OCI-LY7 (cell line): ENCODE measurements at places on chromosomes 3 and 15.
A peak's percentile ranks its signal among the peaks of the same experiment; 100 is the strongest.

GRCh38 chr3:132749786-132750185 is 27.6 kb upstream of the NPHP3 start:
- no peak for DNase-seq

DNA sequence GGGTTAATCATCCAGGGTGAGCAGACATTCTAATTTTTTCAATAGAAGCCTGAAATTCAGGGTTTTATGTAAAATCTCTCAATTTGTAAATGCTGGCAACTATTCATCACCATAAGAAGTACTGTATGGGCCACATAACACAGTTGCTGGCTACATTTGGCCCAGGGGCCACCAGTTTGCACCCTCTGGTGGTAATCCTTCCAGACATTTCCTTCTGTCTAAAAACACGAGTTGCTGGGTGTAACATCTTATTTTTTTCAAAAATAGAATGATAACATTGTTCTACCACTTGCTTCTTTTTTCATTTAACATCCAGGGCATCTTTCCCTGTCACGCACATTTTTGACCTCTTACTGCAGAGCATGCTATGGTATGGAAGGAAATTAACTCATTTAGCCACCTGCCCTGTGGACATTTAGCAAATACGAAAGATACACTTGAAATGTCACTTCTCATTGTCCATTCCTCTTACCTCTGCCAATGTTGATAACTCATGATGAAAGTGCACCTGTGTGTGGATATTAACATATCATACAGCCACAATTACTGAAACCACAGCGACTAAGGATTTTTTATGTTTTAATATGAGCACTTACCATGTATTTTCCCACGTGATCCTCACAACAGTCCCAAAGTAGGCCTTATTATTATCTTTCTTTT is 117.5 kb upstream of the ARHGEF3 start:
- peak; percentile 56 for DNase-seq

DNA sequence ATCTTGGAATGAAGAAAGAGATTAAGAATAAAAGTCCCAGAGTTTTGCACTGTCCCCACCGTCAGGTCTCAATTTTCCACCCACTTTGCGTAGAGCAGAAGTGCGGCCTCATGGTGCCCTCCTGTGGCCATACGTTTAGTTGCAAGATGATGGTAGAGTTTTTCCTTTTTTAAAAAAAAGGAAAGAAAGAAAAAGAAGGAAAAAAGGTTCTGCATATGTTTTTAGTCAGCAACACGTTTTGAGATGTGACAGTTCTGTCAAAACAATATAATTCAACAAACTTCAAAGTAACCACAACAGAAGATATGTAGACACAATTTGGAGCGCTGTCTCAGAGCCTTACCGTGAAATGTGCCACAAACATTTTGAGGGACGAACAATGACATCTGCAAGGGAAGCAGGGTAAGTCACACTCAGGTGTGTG is 24.6 kb downstream of the EBLN2 start:
- DNase-seq, result peak; percentile 42

- no peak for DNase-seq
Measured at GRCh38 chr3:160170409-160171370, 54.5 kb upstream of the C3orf80 start.

- no peak for DNase-seq
Measured at GRCh38 chr3:109025896-109026295, 72.2 kb upstream of the GUCA1C start.

GRCh38 chr15:38349251-38349650 is 96.6 kb downstream of the SPRED1 start:
- DNase-seq, result no peak

DNA sequence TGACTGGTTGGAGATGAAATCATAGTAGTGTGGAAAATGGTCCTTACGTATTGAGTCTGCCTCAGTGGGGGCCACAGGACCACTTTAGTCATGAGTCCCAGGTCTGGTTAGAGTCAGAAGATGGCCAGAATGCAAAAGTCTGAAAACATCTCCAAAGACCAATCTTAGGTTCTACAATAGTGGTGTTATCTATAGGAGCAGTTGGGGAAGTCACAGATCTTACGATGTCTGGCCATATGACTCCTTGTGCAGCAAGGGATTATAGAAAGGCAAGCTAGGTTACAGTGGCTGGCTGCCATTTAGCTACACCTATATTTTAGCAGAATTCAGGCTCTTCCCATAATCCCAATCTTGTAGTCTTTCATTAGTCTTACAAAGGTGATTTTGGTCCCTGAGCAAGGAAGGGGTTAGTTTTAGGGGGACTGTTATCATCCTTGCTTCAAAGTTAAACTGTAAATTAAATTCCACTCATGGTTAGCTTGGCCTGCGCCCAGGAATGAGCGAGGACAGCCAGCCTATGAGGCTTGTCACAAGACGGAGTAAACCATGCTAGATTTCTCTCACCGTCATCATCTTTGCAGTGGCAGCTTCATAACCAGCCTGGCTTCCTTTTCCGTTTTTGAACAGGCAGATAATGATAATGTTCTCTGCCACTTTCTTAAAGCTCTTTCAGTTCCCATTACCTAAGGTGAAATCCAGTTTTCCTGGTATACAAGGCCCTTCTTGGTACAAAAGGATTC is 134.1 kb downstream of the VPS8 start:
- no peak for DNase-seq
